Smooth muscle cell of the brain vasculature (primary cell): ENCODE measurements at places on chromosomes 11 and 22.

DNA sequence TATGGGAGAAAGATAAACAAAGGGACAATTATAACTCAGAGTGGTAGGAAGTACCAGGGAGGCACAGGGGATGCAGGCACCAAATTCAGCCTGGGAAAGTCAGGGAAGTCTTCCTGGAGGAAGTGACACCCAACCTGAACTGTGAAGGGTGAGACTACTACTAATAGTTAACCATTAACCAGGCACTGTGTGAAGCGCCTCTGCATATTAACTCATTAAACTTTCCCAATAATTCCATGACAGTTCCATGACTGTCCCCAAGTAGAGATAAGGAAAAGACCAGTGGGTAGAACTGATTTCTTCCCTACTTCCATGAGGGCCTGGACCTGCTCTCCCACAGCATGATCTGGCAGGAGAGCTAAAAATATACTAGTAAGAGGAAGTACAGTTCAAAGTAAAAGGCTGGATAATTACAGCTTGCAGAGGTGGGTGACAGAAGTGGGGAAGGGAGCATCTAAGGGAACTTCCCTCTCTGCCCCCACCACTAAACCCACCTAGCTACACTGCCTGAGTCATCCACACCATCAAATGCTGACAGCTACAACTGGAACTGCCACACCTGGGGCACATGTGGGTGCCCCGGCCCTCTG is 4.7 kb upstream of the AP1B1 start:
- no peak for DNase-seq

GRCh38 chr11:95483339-95483738 is 252.3 kb upstream of the SESN3 start:
- no peak for DNase-seq

DNA sequence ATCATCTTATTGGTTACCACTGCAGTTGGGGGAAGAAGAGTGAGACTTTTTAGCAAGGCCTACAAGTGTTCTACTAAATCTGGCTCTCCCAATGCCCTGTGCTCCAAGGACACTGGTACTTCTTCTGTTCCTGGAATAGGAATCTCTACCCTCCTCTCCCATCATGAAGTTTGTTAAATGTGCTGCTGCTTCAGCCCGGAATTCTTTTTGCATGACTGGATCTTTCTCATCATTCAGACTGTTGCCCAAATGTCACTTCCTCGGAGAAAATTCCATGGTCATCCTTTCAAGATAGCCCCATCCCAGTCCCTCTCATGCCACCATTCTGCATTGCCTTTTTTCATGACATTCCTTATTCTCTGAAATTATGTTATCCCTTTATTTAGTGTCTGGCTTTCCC is 400.8 kb downstream of the SOX6 start:
- DNase-seq, result no peak

DNA sequence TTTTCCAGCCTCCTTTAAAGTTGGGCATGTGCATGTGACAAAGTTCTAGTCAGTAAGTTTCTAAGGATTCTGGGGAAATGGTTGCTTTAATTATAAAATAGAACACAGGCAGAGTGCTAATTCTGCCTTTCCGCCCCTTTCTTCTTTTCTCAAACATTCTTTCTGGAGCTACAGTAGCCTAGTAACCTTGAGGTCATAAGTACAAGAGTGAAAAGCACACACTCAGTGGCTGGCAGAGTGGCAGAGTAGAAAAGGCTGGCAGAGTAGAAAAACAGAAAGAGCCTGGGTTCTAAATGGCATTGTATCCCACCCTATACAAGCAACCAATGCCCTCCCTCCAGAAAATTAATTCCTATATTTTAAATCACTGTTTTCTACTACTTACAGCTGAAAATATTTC is 51.2 kb downstream of the PAK1 start:
- DNase-seq, result no peak

DNA sequence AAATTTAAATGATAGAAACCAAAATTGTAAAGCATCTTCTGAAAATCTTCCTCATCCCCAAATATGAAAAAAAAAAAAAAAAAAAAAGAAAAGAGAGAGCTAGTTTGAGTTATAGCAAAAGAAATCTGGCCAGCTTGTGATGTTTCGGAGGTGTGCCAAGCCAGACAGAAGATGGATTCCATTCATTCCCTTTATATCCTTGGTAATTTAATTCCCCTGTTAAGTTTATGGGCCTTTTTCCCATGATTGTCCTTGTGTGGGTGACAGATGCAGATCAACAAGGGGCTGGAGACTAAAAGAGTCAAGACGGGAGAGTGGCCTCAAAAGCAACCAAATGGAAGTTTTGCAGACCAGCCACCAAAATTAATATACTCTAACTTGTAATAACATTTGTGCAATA is 47.6 kb upstream of the PARVA start:
- no peak for DNase-seq

- peak; percentile 85 for DNase-seq
These were observed 216.3 kb upstream of the TBCEL start for GRCh38 chr11:120807414-120808150.

DNA sequence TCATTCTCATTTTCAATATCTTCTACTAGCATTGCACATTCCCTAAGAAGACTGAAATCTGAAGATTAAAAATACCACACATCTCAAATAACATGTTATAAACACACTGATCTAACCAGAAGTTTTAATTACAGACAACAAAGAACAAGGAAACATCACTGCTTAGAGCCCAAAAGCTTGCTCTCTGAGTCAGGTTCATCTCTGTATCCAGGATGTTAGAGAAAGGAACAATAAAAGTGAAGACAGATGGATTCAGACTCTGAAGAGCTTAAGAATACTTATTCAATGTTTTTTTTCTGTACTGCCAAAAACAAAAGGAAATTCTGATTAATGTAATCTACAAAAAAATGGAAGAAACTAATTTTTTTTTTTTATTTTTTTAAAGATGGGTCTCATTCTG is 16.5 kb downstream of the RDX start:
- DNase-seq, result no peak

DNA sequence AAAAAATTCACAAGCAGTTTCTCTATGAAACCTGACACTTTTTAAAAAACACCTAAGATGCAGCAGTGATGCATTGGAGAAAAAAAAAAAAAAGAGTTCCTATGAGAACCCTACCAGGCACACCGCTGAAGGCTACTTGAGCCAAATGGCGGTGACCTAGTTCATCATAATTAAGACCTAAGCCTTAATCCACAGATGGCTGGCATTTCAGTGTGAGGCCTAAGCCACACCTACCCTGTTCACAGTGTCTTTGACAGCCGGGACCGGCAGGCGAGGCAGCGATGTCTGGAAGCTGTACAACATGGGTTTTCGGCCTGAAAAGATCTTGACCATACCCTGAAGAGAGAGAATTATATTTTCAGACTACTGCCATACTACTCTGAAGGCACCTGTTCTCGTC is 38.0 kb downstream of the CPT1A start:
- no peak for DNase-seq

DNA sequence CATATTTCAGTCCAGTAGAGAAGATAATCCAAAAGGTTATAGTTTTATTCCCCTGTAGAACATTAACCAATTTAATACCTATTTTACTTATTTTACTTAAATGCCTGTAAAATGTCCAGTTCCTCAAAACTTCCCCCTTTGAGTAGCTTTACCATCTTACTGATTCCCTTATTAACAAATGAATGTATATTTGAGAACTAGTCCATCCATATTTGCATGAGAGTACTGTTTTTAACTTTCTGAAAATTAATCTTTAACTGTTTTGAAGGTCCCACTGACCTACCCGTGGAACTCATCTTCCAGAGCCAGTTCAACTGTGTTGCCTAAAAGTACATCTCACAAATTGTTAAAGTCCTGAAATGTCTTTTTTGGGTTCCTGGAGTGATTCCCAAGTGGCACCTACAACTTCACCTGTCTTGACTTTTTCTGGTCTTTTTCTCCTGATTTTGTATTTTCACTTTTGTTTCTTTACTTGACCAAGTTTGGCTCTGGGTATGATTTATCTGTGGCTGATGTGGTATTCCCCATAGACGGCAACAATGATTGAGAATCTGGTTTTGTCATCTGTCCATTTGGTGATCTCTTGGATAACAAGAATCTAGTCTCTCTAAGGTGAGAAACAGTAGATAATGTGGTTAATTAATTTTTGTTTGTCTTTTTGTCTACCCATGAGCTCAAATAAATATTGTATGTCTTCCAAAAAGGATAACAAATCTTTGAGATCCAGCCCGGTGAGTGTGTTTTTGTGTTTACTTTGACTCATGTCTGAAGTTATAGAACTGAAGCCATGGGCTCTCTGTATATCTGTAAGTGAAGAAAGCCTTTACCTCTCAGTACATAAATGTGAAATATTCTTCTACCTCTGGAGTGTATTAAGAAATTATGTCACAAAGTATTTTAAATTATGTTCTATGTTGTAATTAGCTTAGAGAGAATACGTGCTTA is 174.2 kb downstream of the ETS1 start:
- DNase-seq, result no peak

DNA sequence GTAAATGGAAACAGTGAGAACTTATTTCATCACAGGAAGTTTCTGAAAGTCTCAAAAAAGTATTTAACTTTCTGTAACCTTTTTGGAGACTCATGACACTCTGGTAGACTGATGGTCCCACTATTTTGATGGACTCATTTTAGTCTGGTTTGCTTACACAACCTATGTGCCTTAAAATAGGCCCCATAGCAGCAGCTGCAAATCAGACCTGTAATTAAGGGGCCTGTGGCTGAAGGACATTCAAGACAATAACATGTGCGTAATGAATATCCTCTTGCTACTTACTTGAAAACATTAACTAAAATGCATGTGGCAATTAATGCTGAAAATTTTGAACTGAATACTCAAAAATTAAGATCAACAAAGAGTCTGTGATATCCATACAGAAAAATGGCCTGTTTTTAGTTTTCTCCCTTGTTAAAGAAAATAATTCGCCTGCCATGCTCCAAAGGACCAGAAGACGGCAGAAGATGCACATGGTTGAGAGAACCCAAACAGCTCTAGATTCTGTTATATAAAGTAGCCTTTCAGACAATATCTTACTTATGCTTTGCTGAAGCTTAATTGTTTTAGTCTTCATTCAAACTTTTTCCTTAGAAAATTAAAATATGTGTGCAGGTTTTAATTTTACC is 568.5 kb downstream of the KCNA4 start:
- DNase-seq, result no peak

- DNase-seq, result no peak
These were observed 22.4 kb downstream of the RTCB start for GRCh38 chr22:32389685-32390084.

- no peak for DNase-seq
These were observed 27.5 kb upstream of the PLAAT3 start for GRCh38 chr11:63641727-63642126.

DNA sequence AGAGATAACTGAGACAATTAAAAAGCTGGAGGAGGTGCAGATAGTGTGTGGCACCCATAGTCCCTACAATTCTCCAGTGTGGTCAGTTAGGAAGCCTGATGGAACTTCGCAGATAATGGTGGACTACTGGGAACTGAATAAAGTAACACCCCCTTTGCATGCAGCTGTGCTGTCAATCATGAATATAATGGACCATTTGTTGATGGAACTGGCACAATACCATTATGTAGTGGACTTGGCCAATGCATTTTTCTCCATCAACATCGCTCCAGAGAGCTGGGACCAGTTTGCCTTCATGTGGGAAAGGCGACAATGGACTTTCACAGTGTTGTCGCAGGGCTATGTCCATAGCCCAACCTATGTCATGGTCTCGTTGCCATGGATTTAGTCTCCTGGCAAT is 324.2 kb downstream of the TMEM135 start:
- DNase-seq, result no peak

DNA sequence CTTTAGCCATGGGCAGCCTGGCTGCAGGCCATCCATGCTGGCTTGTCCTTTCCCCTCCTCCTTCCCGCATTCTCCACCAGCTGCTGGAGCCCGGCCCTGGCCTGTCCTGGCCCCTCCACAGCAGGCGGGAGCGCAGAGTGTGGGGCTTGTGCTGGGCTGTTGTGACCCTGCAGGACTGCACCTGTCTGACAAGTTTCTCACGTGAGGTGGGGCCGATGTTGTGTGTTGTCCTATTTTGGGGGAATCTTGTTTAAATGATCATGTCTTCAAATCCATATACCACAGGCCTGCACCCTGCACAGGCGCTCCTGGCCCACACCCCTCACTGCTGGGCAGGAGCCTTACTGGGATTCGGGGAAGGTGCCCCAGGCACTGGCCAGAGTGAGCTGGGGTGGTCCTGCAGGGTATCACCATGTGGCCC is 30.4 kb downstream of the TBC1D22A start:
- DNase-seq, result no peak

- DNase-seq, result no peak
These were observed 15.9 kb downstream of the IL17REL start for GRCh38 chr22:49996518-49997250.

DNA sequence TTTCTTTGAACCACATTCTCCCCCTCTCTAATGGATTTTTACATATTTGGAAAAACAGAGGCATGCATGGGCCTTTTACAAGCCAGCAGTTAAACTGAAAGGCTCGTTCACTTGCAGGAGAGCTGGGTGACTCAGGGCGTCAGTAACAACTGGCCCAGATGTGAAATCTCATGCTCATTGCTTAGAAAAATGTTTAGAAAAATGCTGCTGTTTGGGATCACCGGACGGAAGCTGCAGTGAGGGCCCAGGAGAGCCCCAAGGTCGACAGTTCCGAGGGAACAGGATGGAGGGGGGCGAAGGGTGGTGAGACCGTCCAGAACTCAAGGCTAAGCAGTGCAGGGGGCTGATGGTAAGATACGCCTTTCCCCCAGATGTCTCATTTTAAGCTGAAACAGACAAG is 41.7 kb upstream of the SMTN start:
- no peak for DNase-seq

GRCh38 chr11:104873252-104873651 is 25.0 kb downstream of the CASP12 start:
- DNase-seq, result no peak

GRCh38 chr22:45720839-45721378 is 49.3 kb downstream of the ATXN10 start:
- DNase-seq, result no peak

GRCh38 chr22:24380220-24380904 is 47.0 kb upstream of the ADORA2A start:
- DNase-seq, result no peak

DNA sequence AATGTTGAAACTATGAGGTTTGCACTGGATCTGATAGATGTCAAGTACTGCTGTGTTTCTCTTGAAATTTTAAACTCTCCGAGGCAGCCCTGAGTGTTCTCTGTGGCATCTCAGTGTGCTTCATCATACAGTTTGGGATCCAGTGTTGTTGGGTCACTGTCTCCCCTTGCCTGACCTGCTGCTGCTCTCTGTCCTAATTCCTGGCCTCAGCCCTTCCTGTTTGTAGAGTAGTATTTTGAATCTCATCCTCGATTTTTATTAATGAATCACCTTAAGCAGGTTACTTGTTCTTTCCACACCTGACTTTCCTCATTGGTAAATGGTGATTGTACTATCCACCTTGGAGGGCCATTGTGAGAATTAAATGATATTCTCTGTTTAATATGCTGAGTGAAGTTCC is 70.7 kb upstream of the PAX6 start:
- no peak for DNase-seq
